Muscle of back (tissue), 13 donors: ENCODE measurements at places on chromosomes 4 and X. TPM values are rescaled to one million over a fixed set of nuclear protein-coding genes. Genes with fewer than 3 reads are reported as not detected.
A peak's percentile ranks its signal among the peaks of the same experiment; 100 is the strongest.

CA5B gene
- polyA plus RNA-seq, result 5.1 TPM

GRCh38 chr4:56637791-56638190 is 43.3 kb downstream of the HOPX start:
- DNase-seq, result no peak

TEX28 gene
- not detected for polyA plus RNA-seq

DNA sequence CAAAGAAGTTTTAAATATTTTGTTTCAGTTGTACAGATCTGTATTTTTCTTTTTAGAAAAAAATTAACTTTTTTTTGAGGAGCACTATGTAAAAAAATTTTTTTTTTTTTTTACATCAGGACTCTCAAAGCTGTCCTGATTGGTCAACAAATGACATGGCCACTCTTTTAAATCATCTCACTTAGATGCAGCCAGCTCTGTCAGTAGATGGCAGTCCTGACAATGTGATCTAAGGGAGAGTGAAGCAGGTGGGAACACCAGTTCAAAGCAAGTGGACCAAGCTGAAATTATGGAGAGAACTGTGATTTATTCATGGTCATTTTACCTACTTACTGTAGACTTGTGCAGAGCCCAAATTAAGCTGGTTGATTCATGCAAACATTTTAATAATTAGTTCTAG is 174.7 kb upstream of the GPRIN3 start:
- no peak for DNase-seq

- DNase-seq, result no peak
Observed at GRCh38 chr4:170307182-170307581, 217.4 kb upstream of the AADAT start.

DNA sequence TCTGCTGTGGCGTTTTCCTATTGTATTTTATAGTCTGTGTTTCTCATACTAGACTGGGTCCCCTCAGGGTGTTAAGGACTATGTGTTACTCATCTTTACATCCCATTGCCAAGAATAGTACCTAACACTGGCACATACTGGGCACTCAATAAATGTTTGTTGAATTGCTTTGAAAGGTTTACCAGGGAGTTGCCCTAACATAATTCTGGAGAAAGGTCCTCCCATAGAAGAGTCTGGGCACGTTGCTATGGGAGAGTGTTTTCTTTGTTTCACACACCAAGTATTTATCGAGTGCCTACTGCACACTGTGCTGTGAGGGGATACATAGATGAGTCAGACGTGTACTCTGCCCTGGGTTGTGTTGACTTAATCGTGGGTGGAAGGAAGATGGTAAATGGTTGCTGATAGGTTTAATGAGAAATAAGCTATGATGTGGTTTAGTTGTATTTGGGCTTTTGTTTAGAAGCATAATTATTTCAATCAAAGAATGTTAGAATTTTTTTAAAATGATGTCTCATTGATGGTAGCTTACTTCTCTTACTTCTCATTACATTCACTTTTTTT is 42.9 kb downstream of the AFF1 start:
- no peak for DNase-seq

TCEAL6 gene
- polyA plus RNA-seq, result not detected

- DNase-seq, result no peak
Observed at GRCh38 chrX:30364229-30364628, 55.0 kb upstream of the NR0B1 start.

NR3C2 gene
- polyA plus RNA-seq, result 8.6 TPM

DNA sequence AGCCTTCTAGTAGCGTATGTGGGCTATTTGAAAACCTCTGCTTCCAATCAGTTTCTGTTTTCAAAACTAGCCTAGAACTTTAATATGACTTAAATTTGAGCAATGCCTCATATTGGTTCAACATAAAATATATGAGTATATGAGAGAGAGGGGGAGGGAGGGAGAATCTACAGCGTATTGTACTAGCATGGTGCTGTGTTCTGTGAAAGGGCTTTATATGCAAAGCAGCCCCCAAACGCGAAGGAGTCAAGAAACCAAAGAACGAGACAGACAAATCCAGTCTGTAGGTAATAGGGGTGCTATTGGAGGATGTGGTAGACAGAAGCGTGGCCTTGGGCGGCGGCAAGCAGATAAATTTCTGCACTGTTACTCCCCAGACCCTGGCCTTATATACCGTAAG is 784 bp upstream of the ANXA5 start:
- DNase-seq, result no peak

- DNase-seq, result no peak
Observed at GRCh38 chr4:151753056-151753455, 7.8 kb downstream of the GATB start.

DNA sequence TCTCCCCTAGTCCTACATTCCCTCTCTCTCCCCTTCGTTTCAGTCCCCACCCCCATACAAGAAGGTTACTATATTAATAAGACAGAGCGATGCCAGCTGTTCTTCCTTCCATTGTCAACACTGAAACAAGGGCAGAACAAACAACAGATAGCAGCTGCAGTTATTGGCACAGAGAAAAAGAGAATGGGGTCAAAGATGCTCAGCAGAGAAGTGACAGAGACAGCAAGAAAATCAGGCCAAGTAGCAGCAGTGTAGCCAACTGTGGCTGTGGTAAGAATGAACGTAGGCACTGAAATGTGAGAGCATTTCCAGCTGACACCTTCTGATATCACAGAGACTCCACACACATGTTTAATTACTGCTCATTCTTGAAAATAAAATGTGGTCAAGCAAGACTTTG is 641.8 kb downstream of the FSTL5 start:
- DNase-seq, result peak; percentile 51

DNA sequence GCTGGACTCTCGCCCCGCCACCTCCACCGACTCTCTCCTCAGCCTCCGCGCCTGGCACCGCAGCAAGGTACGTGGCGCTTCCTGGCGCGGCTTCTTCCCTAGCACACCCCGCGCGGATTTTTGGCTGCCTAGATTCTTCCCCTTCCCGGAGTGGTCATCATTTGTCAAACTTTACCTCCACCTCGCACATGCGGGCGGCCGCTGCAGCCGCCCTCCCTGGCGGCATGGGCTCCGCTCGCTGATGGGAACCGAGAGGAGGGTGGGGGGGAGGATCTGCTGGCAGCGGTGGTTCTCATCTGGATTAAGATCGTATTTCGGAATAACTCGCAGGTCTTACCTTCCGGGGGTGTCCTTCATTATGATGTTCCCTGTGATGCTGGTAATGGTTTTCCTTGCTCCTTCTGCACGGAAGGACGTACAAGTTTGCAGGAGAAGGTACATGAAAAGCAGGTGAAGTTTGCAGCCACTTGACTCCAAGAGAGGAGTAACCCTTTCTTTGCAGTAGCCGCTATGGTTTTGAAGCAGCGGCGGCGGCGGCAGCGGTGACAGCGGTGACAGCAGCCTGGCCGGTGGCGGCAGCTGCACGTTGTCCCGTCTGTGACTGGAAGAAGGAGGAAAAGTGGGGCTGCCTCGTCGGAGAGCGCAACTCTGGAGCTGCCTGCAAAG is 2183.9 kb upstream of the TENM3 start:
- DNase-seq, result no peak

DNA sequence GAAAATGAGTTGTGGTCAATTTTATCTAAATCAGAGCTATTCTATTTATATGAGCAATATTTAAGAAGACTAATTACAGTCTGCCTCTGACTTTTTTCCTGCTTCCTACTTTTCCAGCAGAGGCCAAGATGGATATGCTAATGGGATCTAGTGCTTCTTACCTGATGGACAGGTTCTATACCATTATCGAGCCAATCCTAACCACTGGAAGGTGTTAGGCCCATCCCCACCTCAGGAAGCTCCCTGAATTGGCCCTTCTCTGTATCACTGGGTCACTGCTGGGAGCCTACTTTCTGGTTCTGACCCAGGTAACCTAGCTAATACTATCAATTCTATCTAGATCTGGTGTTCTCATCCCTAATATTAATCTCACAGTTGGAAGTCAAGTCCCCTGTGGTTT is 577 bp upstream of the YIPF7 start:
- no peak for DNase-seq

- no peak for DNase-seq
Observed at GRCh38 chr4:26223155-26223554, 97.7 kb upstream of the RBPJ start.

GRCh38 chr4:119675391-119675790 is 46.8 kb upstream of the PDE5A start:
- DNase-seq, result no peak

- no peak for DNase-seq
Observed at GRCh38 chr4:151418385-151418784, 9.4 kb downstream of the FHIP1A start.

DNA sequence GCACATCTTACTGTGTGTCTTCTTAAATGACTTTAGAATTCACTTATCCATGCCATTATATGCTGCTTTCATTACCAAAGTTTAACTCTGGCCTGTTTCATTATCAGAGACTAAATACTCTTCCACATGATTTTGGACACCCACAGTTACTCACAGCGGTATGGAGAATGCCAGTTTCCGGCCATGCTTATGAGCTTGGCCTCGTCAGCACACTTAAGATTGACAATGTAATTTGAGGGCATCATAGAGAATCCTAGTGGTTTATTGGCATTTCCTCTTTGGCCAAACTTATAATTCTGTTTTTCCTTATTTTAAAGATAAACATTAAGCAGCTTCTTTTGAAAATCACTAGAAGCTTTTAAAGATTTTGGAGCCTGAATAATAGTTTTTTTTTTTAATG is 104.5 kb downstream of the IRF2 start:
- no peak for DNase-seq

DNA sequence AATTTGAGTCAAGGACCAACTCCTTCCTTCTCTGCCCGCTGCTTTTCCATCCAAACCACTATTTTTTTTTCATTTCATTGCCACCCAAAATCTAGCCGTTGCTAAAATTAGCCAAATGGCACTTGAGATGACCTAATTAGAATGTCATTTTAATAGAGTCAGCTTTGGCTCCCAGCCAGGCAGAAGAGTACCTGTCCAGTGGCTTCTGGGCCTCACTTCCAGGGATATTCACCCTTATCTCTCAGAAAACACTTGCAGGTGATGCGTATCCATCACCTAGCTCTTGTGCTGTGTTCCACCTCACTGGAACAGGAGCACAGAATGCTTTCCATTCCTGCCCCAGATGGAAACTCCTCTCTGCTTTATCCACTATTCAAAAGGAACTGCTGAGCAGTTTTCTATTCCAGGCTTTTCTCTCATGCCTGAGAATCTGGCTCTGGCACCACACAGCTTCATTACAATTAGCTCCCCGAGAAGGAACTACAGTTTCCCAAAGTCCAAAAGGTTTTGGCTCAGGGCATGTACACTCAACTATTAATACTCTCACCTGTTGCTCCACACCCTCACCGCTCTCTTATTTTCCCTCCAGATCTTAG is 18.5 kb downstream of the MAGEA9B start:
- no peak for DNase-seq

GRCh38 chr4:26723216-26723615 is 137.4 kb upstream of the STIM2 start:
- DNase-seq, result no peak

DNA sequence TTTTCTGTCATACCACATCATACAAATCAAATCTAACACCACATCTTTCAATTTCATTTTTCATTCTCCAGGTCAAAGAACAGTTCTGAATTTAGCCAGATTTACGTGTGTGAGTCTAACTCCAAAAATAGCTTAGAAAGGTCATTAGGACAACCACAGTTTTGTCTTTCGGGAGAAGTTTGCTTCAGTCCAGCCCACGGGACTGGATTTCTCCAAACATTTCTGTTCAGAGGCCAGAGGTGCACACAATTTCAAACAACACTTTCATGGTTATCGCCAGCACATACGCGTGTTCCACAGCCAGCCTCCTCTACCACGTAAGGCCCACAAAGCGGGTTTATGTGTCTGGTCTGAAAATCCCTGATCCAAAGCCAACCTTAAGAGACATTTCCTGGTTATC is 65.9 kb downstream of the VEGFC start:
- peak; percentile 9 for DNase-seq

GRCh38 chrX:136380010-136380769 is 79.4 kb downstream of the ADGRG4 start:
- DNase-seq, result no peak

GRCh38 chr4:73615613-73616012 is 4.6 kb downstream of the RASSF6 start:
- DNase-seq, result no peak

- DNase-seq, result no peak
Observed at GRCh38 chr4:43339435-43339834, 446.9 kb downstream of the GRXCR1 start.

RNF175 gene
- 1.1 TPM for polyA plus RNA-seq

DNA sequence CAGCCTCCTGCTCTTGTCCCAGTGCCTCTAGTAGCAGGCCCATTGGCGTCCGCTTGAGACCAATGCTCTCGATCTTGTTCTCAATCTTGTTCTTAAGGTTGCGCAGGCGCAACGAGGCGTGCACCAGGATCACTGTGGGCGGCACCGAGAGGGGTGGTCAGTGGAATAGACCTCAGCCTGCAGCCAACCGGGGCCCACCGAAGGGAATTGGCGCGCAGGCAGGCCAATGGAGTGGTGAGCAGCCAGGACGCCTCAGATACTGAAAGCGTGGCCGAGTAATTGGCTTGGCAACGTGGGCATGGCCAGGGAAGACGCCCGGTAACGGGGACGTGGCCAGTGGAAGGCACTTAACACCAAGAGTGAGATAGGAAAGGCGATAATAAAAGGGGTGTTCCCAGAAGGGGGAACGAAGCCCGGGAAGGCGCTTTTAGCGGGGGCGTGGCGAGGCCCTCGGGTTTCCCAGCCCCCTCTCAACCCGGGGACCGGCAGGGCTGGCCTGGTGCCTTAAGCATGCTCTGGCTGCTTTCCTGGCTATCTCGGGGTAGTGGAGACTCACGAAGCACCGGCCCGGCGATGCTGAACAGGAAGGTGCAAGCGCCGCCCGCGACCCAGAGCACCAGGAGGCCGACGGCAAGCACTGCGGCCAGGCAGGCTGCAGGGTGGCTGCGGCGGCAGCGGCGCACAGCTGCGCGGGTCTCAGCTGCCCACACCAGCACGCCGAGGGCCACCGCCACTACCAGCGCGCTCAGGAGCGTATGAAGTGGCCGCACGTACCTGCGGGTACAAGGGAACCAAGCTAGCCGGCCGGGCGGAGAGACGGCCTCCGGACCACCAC is 1.7 kb downstream of the PRAF2 start:
- DNase-seq, result peak; percentile 90

DNA sequence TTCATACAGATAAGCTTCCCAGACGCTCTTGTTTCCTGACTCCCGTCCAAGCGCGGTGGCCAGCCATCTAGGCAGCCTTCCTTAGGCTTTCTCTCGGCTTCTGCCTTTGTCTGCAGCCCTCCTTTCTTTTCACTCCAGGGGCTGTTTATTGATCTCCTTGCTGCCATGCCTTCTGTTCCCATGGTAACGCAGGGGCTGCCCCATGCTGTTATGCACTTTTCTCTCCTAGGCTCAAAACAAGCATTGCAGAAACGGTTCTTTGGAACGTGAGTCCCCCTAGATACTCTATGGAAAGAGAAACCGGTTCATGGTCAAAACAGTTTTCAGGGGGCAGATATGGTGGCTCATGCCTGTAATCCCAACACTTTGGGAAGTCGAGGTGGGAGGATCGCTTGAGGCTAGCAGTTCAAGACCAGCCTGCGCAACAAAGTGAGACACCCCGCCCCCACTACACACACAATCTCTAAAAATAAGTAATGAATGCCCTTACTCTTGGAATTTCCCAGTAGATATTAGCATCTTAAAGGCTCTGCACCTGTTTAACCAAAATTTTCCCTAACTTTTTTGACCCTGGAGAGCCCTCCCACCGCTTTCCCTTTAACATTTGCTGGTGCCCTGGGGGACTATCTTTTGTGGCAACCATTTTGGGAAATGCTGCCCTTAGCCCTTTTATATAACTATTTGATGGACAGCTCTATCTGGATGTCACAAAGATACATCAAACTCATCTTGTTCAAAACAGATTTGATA is 53.9 kb upstream of the ZNF157 start:
- DNase-seq, result peak; percentile 60

CPLX1 gene
- 0.34 TPM for polyA plus RNA-seq
